AG10803 (cell line): ENCODE measurements at places on chromosomes 13 and 19.
A peak's percentile ranks its signal among the peaks of the same experiment; 100 is the strongest.

- DNase-seq: no peak
These were observed 126.8 kb downstream of the LMO7 start for GRCh38 chr13:75762955-75763354.

GRCh38 chr13:108249150-108249549 lies 20.4 kb upstream of the TNFSF13B start:
- DNase-seq: no peak

- DNase-seq: peak; percentile 95
These were observed 18.6 kb upstream of the LATS2 start for GRCh38 chr13:21079761-21080592.

DNA sequence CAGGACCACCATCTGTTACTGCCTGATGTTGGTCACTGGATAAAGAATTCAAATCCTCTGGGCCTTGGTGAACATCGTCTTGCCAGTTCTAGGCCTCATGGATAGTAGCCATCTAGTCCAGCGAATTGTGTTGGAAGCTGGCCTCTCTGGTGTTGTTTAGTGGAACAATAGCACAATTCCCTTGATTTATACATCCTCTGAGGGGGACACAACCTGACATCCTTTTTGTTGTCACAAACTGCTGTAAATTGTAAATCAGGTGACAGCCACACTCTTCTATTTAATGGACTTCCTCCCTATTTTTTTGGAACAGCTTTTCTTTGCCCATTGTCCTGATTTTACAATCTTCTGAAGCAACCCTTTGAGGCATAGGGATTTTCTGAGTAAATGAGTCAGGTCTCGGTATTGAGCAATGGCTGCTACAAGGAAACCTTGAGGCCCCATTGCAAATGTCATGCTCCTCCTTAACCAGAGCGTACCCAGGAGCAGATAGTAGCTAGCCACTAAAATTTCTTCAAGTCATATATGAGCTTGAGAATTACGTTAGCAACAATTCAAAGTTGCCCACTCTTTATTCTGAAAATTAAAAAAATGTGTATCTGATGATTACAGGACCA lies 263.3 kb downstream of the COG6 start:
- DNase-seq: no peak

- no peak for DNase-seq
These were observed 7.3 kb downstream of the SIRT6 start for GRCh38 chr19:4174895-4175668.

GRCh38 chr19:42121036-42121621 lies 11.1 kb downstream of the POU2F2 start:
- no peak for DNase-seq

DNA sequence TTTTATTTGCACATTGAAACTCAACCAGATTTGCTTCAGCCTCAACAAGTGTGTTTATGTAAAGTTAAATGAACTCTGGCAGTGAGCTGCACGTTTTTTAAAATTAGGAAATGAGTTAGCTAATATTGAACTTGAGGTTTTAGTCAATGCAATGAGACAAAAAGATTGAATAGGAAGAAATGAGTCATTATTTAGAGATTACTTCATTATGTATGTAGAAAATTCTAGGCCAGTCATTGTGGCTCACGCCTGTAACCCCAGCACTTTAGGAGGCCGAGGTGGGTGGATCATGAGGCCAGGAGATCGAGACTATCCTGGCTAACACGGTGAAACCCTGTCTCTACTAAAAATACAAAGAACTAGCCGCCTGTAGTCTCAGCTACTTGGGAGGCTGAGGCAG lies 22.8 kb upstream of the CD70 start:
- peak; percentile 48 for DNase-seq

GRCh38 chr13:98216135-98216565 lies 39.1 kb upstream of the RNF113B start:
- DNase-seq: peak; percentile 83

DNA sequence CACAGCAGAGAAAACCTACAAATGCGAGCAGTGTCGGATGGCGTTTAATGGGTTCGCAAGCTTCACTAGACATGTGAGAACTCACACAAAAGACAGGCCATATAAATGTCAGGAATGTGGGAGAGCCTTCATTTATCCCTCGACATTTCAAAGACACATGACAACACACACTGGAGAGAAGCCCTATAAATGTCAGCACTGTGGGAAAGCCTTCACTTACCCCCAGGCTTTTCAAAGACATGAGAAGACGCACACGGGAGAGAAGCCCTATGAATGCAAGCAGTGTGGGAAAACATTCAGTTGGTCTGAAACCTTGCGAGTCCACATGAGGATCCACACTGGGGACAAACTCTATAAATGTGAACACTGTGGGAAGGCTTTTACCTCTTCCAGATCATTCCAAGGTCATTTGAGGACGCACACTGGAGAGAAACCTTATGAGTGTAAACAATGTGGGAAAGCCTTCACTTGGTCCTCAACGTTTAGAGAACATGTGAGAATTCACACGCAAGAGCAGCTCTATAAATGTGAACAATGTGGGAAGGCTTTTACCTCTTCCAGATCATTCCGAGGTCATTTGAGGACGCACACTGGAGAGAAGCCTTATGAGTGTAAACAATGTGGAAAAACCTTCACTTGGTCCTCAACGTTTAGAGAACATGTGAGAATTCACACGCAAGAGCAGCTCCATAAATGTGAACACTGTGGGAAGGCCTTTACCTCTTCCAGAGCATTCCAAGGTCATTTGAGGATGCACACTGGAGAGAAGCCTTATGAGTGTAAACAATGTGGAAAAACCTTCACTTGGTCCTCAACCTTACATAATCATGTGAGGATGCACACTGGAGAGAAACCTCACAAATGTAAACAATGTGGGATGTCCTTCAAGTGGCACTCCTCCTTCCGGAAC lies 16.8 kb downstream of the ZNF57 start:
- DNase-seq: no peak

DNA sequence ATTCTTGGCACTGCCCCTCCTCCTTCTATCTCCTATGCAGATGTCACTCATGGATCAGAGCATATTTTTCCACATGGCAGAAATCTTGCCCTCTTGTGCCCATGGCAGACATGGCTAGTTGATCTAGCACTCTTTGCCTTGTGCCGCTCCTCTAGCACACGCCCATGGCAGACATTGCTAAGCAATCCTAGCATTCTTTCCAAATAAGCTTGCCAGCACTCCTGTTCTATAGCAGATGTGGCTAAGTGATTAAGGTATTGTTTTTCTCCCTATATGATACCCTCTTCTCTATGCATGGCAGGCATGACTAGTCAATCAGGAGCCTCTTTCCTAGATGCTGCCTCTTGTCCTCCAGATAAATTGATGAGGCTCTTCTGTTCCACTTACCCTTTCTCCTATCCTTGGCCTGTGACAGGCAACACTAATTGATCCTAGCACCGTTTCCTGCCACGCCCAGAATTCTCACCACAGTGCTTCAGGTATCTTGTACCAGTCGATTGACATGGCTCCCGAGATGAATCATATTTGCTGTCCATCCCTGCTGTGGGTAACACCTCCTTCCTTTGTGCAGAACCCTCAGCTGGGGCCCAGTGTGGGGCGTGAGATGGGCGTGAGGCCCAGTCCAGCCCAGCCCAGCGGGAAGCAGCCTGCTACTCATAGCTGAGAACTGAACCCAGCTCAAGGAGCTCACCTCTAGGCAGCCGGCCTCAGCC lies 26.9 kb downstream of the TMED1 start:
- DNase-seq: peak; percentile 52

GRCh38 chr19:3203805-3204645 lies 18.3 kb downstream of the NCLN start:
- DNase-seq: no peak

GRCh38 chr19:35868172-35868822 lies at the start of gene APLP1:
Gene APLP1, plus strand, starts transcription at chr19:35868574. Its CDS starts 63 bp downstream, at chr19:35868637.
- DNase-seq: peak; percentile 39

DNA sequence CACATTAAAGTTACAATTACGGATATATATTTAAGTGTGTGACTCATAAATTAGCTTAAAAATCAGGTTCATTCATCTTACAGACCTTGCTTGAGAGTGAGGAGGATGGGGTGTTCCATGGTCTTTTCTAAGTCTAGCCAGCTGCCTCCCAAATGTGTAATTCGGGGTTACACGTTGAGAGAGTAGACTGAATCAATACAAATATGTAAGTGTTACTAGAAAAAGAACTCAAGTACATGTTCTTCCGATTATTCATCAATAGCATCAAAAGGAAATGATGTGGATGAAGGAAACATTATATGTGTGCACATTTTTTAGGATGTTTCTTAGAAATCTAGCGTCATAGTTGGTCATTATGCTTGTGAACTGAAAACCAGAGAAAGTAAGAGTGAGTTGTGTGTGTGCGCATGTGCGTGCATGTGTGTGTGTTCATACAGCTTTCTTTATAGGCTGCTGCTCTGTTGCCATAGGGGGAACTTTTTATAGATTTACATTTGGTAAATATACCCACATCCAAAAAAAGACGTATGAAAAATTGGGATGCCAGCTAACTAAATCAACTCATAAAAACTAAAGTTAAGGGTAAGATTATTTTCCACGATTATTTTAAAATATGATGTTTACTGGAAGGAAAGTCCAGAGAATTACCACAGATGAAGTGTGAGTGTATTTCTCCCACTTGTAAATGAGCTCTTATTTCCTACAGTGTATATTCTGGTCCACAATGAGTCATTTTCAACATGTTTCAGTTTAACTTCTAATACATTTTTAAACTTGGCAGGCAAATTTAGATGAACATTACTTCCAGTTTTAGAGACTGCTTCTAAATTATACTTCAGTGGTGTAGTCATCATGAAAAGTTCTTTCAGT lies 82.4 kb downstream of the PIBF1 start:
- DNase-seq: peak; percentile 54

GRCh38 chr13:41274881-41275280 lies 11.5 kb upstream of the MTRF1 start:
- DNase-seq: peak; percentile 29

- DNase-seq: no peak
These were observed at the start of gene ZNF296 for GRCh38 chr19:45076029-45076850. Gene ZNF296, minus strand, starts transcription at chr19:45076478. Its CDS starts 105 bp downstream, at chr19:45076373.

DNA sequence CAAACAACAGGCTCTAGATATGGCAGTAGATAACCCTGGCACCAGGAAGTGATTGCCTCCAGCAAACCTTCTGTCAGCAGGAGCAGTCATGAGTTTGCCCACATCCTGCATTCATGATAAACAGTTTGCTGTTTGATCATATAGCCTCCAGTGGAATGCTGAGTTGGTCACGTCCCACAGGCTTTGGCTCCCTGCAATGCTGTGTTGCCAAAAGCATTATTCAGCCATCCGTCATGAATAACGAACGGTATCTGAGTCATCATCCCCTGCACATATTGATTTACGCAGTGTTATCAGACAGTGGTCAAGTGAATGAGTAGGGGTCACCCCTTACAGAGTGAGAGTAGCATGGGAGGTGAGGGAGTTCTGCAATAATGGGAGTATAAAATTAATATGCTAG lies 21.9 kb upstream of the ZNF432 start:
- no peak for DNase-seq
